Stimulated activated CD8-positive, alpha-beta memory T cell treated with anti-CD3 and anti-CD28 coated beads, Interleukin-2, amount 100 ng/mL, for 1 hour (primary cell): ENCODE measurements at places on chromosomes 1 and 21.

DNA sequence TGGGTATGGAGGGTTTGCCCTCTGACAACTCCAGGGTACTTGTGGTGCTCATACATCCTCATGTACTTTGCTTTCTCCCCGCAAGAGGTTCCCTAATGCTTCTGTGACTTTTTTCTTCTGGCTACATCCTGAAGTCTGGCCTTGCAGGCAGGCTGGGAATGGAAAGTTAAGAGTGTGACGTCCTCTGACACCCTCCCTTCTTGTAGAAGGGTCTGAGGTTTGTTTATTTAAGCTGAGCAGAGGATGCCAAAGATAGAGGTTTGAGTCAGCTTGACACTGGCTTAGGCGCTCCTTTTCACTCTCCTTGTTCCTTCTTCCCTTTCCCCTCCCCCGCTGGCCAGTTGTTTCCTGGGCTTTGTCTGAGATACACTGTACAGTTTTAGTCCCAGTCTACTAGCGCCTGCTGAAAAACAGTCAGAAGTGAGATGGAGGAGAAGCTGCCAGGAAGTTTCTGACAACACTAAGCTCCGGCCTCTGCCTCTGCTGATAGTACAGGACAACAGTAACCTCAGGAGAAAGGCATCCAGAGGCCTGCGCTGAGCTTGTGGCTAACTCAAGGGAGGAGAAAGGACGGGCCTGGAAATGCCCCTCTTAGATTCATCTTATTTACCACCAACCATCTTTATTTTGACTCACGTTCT lies at the start of gene MACF1:
Gene MACF1 (plus strand): TSS at position 255 of the 641 bp plus-strand sequence. CDS start 328 bp downstream, at position 583.
- DNase-seq = no peak

- DNase-seq = no peak
Observed at GRCh38 chr1:157700732-157701131, at the start of gene FCRL3. Gene FCRL3, minus strand, starts transcription at chr1:157700769. Its CDS starts 280 bp downstream, at chr1:157700489.

DNA sequence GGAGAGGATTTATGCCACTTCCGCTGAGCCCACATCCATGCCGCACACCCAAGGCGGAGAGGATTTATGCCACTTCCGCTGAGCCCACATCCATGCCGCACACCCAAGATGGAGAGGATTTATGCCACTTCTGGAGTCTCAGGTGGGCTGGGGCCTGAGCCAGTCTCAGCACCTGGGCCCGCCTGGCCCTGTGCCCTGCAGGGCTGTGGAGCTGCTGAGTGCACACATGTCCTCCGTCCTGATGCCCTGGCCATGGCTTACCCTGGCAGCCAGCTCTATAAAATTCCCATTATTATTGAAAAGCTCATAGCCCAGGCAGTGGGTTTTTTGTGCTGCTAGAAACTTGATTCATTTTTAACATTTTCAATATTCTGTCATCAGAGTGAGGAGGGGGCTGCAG lies 89.8 kb upstream of the TMEM51 start:
- DNase-seq = no peak

DNA sequence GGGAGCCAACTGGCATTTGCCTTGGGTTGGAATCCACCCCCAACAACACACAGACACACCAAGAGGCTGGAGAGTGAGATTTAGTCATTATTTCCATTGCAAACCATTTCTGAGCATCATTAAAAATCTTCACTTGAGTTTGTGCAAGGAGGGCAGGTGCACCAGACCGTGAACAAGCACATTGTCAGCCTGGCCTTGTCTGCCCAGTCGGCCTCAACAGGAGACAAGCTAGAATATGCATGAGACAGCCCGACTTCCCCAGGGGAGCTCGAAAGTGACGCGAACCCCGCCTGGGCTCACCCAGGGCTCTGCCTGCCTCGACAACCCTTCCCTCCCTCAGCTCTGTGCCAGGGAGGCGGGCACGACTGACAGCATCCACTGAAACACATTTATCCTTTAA lies 15.4 kb upstream of the GUCA2B start:
- no peak for DNase-seq

DNA sequence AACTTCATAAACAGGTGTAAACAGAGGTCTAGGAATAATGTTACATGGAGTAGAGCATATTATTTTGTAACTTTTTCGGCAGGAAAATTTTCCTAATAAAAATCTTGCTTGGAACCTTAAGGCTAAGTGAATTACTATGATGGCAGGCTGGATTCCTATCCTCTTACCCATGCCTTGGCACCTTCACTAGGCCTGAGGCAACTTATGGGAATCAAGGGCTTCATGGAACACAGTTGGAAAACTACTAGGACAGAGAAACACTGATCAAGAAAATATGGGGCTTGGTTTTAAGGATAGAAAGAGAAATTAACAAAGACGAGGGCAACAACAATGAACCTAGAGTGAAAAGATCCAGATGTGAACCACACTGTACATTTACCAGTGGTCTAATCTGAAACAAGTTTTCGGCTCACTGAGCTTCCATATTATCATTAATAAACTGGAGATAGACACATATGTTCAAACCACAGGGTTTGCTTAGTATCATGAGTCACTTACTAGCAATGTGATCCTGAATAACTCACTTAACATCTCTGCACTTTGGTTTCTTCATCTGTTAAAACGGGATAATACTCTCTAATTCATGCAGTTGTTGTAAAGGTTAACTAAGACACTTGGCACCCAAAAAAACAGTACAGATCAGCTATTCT lies 68.5 kb downstream of the GPATCH2 start:
- no peak for DNase-seq
